ENCODE measurements at places on chromosomes 1 and 21. TPM values are rescaled to one million over a fixed set of nuclear protein-coding genes. Genes with fewer than 3 reads are reported as not detected.

DNA sequence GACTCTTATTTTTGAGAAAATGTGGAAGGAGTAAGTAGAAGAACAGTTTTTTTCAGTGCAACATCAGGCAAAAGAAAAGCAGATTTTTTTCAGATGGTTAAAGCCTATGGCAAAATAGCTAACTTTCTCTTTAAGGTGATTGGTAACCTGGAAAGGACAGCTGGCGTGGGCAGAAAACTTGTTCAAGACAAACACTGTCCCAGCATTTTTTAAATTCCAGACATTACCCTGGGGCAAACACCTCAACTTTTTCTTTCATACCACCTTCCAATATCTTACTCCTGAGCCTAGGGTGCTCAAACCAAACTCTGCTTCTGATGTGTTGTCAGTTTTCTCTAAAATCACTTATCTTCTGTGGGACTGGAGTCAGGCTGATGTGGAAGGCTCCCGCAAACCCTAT, 2.7 kb upstream of the LEPR start:
- peaks cover 5% of the 10 kb centered on the region for H3K36me3 ChIP-seq
- peaks cover 38% of the 10 kb centered on the region for H3K4me1 ChIP-seq
- H3K4me3 ChIP-seq, result no peak overlapping the region

Gene NHLH2
- not detected for total RNA-seq

Gene RAB7B
- total RNA-seq, result 3.5 TPM

Gene FMO5
- total RNA-seq, result 1.8 TPM

Gene VWA1
- total RNA-seq, result 27.2 TPM

Gene EVA1C
- 1.5 TPM for total RNA-seq

All from chondrocyte (in vitro differentiated cells).